ENCODE measurements at places on chromosomes 3 and 15. TPM values are rescaled to one million over a fixed set of nuclear protein-coding genes. Genes with fewer than 3 reads are reported as not detected.

Gene GHSR
- total RNA-seq, result not detected

Gene SLCO2A1
- 126 TPM for total RNA-seq

Gene CDHR4
- not detected for total RNA-seq

Gene HTR3E
- not detected for total RNA-seq

Gene ATG7
- 38.4 TPM for total RNA-seq

Gene PFKFB4
- 20.3 TPM for total RNA-seq

Gene TRPC1
- 17.6 TPM for total RNA-seq

Gene SPSB4
- total RNA-seq, result 8.2 TPM

DNA sequence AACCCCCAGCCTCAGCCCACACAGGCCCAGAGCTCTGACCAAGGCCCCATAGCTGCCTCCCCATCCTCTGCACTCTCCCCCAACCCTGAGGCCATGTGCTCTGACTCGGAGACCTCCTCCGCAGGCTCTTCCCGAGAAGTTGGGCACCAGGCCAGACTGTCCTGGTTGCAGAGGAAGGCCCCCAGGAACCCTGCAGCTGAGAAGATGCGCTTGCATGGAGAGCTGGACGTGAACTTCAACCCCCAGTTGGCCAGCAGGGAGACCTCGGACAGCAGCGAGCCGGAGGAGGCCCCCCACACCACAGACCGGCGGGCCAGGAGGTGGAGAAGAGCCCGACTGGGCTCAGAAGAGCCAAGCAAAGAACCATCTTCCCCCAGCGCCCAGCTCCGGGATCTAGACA, 119.5 kb upstream of the EIF1B start:
- DNase-seq, result peak; percentile 28
- H3K4me1 ChIP-seq, result no peaks in the 10 kb centered on the region
- no peak overlapping the region for H3K27ac ChIP-seq
- H3K36me3 ChIP-seq, result no peaks in the 10 kb centered on the region
- H3K4me3 ChIP-seq, result no peak overlapping the region

DNA sequence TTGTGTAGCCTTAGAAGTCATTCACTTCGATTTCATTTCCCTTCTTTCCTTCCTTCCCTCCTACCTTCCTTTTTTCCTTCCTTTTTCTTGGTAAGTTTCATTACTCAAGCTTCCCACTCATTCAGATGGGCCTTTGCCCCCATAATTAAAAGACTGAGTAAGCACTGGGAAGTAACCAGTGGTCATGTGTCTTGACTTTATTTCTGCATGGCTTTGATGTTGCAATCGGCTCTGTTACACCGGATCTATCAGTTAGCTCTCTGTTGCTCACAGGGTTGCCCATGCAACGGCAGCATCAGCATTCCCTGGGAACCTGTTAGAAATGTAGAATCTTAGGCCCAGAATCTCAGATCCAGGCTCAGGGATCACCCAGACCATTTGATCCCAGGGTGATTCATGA, 25.6 kb upstream of the LARS2 start:
- H3K36me3 ChIP-seq, result no peaks in the 10 kb centered on the region
- H3K4me3 ChIP-seq, result no peak overlapping the region
- no peaks in the 10 kb centered on the region for H3K4me1 ChIP-seq
- DNase-seq, result no peak
- H3K27ac ChIP-seq, result no peak overlapping the region

DNA sequence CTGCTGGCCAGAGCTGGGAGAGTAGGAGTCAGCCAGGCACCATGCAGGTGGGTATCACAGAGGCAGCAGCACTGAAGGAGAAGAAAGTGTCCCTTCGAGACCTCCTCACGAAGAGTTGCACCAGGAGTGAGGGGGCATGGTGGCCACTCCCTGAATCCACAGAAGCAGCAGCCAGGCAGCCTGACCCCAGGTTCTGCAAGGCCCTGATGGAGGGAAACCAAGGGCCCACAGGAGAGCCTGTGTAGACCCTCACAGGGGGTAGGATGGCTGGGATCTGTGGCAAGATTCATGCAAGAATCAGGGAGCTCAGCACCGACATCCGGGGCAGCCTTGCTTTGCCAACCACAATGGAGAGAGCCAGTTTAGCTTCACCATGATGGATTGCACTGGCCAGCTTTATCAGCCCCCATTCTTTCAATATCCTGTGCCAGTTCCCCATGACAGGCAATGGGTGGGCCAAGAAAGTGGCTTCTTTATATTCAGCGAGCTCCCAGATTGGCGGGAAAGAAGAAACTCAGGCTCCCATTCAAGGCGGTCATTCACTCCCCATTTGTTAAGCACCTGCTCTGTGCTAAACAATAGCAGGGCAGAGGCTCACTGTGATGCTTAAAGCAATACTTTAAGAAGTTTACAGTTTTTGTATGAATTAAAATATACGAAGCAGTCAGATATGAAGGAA, 33.5 kb upstream of the TBC1D21 start:
- H3K27ac ChIP-seq, result no peak overlapping the region
- H3K27me3 ChIP-seq, result no peaks in the 10 kb centered on the region
- H3K36me3 ChIP-seq, result no peaks in the 10 kb centered on the region

DNA sequence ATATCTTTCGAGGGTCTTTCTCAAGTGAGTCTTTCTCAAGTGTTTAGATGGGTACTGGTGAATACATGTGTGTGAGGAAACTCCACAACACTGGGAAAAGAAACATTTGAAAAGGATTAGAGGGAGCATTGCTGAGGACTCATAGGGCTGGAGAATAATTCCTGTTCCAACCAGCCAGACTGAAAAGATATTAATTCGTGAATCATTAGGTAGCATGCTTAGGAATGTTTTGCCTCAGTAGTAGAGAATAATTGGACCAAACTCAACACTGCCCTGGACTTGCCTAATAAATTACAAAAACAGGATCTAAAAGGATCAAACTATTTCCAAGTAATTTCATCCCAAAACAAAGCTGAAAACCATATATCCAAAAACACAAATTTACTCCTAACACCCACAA, 17.3 kb downstream of the PP2D1 start:
- H3K27ac ChIP-seq, result no peak overlapping the region
- H3K4me3 ChIP-seq, result no peak overlapping the region
- DNase-seq, result no peak
- no peaks in the 10 kb centered on the region for H3K36me3 ChIP-seq
- no peaks in the 10 kb centered on the region for H3K27me3 ChIP-seq

GRCh38 chr3:128867200-128868125, 12.0 kb upstream of the ACAD9 start:
- no peaks in the 10 kb centered on the region for H3K27me3 ChIP-seq
- H3K36me3 ChIP-seq, result peaks cover 43% of the 10 kb centered on the region
- no peak overlapping the region for H3K4me3 ChIP-seq
- no peaks in the 10 kb centered on the region for H3K4me1 ChIP-seq
- DNase-seq, result no peak

- no peak overlapping the region for H3K4me3 ChIP-seq
- no peak overlapping the region for H3K27ac ChIP-seq
- H3K27me3 ChIP-seq, result no peaks in the 10 kb centered on the region
- DNase-seq, result no peak
- H3K36me3 ChIP-seq, result no peaks in the 10 kb centered on the region
- no peaks in the 10 kb centered on the region for H3K4me1 ChIP-seq
Measured at GRCh38 chr3:178060407-178060806, 475.8 kb upstream of the KCNMB2 start.

- DNase-seq, result peak; percentile 51
- no peak overlapping the region for H3K27ac ChIP-seq
- H3K27me3 ChIP-seq, result peaks cover 33% of the 10 kb centered on the region
- no peak overlapping the region for H3K4me3 ChIP-seq
Measured at GRCh38 chr15:31390777-31391486, 64.3 kb downstream of the KLF13 start.

DNA sequence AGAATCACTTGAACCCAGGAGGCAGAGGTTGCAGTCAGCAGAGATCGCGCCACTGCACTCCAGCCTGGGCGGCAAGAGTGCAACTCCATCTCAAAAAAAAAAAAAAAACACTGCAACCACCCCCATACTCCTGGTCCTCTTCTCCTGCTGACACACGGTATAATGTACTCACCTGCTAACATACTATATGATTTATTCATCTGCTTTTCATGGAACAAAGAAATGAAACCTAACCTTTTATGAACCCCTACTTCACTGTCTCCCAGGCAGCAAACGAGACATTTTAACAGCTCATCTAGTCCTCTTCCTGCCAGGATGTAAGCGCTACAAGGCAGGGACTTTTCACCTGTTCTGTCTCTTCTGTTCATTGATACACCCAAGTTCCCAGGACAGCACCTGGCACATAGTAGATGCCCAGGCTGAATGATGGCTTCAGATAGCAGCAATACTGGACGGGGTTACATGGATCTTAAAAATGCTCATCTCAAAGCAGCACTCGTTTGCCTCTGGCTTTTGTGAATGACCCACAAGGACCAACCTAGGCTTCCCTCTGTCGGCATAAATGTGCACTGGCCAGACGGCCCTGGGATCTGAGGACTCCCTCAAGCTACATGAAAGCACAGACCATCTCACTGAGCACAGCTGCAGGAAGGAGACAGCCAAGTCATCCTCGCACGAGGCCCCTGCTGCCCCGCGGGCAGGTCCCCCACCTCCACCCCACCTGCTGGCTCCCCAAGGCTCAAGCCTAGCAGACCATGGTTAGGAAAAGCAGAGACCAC, 20.3 kb downstream of the XXYLT1 start:
- H3K4me3 ChIP-seq, result no peak overlapping the region
- H3K27me3 ChIP-seq, result no peaks in the 10 kb centered on the region
- peaks cover 4% of the 10 kb centered on the region for H3K4me1 ChIP-seq

DNA sequence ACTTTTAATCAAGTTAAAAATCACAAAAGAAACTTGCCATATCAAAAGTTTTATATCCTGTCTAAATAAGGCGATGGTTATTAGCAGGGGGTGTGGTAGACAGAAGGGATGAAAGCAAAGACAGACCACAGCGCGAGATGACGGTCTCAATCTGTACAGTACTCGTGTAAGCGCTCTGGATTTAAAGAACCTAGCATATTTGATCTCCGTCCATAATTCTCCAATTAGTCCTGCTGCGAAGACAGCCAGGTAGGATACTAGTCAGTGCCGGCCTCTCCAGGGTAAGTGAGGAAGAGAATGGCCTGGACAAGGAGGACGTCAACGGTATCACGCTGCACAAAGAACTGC, 701 bp downstream of the SGO1 start:
- peaks cover 29% of the 10 kb centered on the region for H3K36me3 ChIP-seq
- peak; percentile 45 for DNase-seq
- H3K27me3 ChIP-seq, result no peaks in the 10 kb centered on the region
- peak overlapping the region; percentile 96 for H3K4me3 ChIP-seq
- no peaks in the 10 kb centered on the region for H3K4me1 ChIP-seq
- H3K27ac ChIP-seq, result no peak overlapping the region

GRCh38 chr15:84006421-84006820, 229.2 kb upstream of the GOLGA6L4 start:
- no peaks in the 10 kb centered on the region for H3K27me3 ChIP-seq
- no peak overlapping the region for H3K27ac ChIP-seq
- no peak for DNase-seq
- H3K4me1 ChIP-seq, result no peaks in the 10 kb centered on the region

DNA sequence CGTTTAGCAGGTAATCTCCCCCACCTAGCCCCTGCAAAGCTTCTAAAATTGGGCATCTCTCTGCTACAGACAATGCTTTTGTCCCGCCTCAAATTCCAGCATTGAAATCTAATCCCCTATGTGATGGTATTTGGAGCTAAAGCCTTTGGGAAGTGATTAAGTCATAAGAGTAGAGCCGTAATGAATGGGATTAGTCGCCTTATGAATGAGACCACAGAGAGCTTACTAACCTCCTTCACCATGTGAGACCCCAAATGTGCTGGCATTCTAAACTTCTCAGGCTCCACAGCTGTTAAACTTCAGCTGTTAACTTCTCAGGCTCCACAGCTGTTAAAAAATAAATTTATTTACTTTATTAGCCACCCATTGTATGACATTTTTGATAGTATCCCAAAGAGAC, 374.2 kb upstream of the BCHE start:
- peak; percentile 36 for DNase-seq
- no peaks in the 10 kb centered on the region for H3K36me3 ChIP-seq
- H3K27ac ChIP-seq, result no peak overlapping the region

- no peaks in the 10 kb centered on the region for H3K27me3 ChIP-seq
- H3K4me3 ChIP-seq, result no peak overlapping the region
- no peak for DNase-seq
- peaks cover 13% of the 10 kb centered on the region for H3K36me3 ChIP-seq
- no peak overlapping the region for H3K27ac ChIP-seq
- H3K4me1 ChIP-seq, result no peaks in the 10 kb centered on the region
Measured at GRCh38 chr3:121737644-121738043, 11.9 kb downstream of the GOLGB1 start.

DNA sequence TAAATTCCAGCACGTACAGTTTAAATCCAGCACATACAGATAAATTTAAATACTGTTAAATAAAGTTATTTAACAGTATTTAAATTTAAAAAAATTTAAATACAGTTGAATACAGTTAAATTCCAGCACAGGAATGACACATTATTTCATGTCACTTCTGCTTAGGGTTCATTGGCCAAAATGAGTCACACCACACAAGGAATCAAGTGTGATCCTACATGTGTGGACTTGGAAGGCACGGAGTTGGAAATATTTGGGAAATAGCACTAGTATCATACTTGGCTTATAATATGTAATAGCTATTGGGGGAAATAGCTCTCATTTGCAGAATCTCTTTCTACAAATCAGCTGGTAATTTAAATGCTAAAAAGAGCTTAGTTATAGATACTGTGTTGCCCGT, 10.6 kb downstream of the RAB7A start:
- H3K4me3 ChIP-seq, result no peak overlapping the region
- H3K4me1 ChIP-seq, result no peaks in the 10 kb centered on the region
- no peak overlapping the region for H3K27ac ChIP-seq
- no peaks in the 10 kb centered on the region for H3K27me3 ChIP-seq

DNA sequence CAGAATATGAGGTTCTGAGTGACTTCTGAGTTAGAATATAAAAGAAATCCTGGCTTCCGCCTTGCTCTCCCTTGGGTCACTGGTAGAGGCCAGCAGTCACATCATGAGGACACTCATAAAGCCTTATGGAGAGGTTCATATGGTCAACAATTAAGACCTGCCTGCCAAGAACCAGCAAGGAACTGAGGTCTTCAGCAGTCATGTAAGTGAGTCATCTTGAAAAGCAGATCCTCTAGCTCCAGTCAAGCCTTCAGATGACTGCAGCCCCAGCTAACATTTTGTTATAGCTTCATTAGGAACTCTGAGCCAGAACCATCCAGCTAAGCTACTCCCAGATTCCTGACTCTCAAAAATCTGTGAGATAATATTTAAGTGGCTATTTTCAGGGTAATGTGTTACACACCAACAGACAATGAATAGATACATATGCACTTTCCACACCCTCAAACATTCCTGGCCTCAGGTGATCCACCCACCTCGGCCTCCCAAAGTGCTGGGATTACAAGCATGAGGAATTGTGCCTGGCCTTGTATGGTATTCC, 447.2 kb downstream of the SHQ1 start:
- no peak overlapping the region for H3K27ac ChIP-seq
- no peak for DNase-seq
- no peaks in the 10 kb centered on the region for H3K27me3 ChIP-seq
- H3K36me3 ChIP-seq, result no peaks in the 10 kb centered on the region
- no peak overlapping the region for H3K4me3 ChIP-seq

- H3K27ac ChIP-seq, result peak overlapping the region; percentile 97
- peak overlapping the region; percentile 86 for H3K4me3 ChIP-seq
- no peaks in the 10 kb centered on the region for H3K4me1 ChIP-seq
- H3K27me3 ChIP-seq, result peaks cover 73% of the 10 kb centered on the region
- no peaks in the 10 kb centered on the region for H3K36me3 ChIP-seq
Measured at GRCh38 chr3:124034016-124034843, 42.3 kb upstream of the ROPN1 start.
